Activated B cell treated with CpG ODN at 0.5 μM for 24 hours (primary cell): ENCODE measurements at places on chromosomes 3 and 15. TPM values are rescaled to one million over a fixed set of nuclear protein-coding genes. Genes with fewer than 3 reads are reported as not detected.

Gene FETUB
- total RNA-seq, result not detected in 2 replicates

Gene PLSCR5
- total RNA-seq, result not detected in 2 replicates

Gene ABHD17C
- 2.4 and 2.5 TPM in 2 replicates for total RNA-seq

Gene XCR1
- not detected in 2 replicates for total RNA-seq

Gene CKMT1A
- not detected in 2 replicates for total RNA-seq

Gene NR2F2
- not detected in 2 replicates for total RNA-seq

Gene PCYT1A
- 54.6 and 58.8 TPM in 2 replicates for total RNA-seq

DNA sequence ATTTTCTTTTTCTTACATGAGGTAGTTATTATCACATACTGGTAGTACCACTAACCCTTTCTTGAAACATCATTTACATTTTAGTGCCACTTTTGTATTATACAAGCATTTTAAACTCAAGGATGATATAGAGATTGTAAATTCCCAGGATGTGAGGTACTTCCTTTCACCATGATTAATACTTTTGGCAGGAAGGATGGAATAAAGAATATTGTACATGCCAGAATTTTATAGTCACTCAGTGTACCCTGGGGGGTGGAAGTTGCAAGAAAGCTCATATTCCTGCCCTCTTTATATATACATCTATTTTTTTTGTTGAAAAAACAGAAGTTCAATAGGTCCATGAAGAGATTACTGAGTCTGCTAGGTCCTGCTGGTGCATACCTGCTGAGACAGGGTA, 141.0 kb upstream of the PLSCR5 start:
- no peak overlapping the region for H3K4me3 ChIP-seq
- no peaks in the 10 kb centered on the region for H3K27me3 ChIP-seq
- H3K4me1 ChIP-seq, result no peaks in the 10 kb centered on the region
- no peak for DNase-seq
- H3K36me3 ChIP-seq, result no peaks in the 10 kb centered on the region

GRCh38 chr3:128486205-128486628, 6.8 kb downstream of the GATA2 start:
- H3K36me3 ChIP-seq, result no peaks in the 10 kb centered on the region
- peak overlapping the region; percentile 16 for H3K4me3 ChIP-seq
- peaks cover 64% of the 10 kb centered on the region for H3K27me3 ChIP-seq
- no peak overlapping the region for H3K27ac ChIP-seq
- H3K4me1 ChIP-seq, result peaks cover 48% of the 10 kb centered on the region

DNA sequence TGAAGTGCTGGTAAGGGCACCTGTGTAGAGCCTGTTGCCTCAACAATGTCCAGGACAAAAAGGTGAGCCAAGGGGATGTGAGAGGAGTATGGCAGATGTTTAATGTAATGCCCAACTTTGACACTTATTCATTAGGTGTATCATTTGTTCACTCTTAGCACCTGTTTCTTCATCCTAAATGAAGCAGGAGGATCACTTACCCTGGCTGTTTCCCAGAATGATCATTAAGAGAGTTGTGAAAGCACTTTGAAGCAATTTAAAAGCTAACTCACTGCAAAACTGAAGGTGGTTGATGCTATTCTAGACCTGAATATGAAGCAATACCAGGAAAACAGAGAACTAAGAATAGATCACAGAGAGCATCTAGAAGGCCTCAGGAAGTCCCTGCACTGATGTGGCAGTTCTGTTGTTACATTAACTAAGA, 3.4 kb upstream of the HHLA2 start:
- H3K27ac ChIP-seq, result peak overlapping the region; percentile 41
- peaks cover 51% of the 10 kb centered on the region for H3K4me1 ChIP-seq
- H3K27me3 ChIP-seq, result no peaks in the 10 kb centered on the region
- DNase-seq, result no peak
- peak overlapping the region; percentile 19 for H3K4me3 ChIP-seq
- no peaks in the 10 kb centered on the region for H3K36me3 ChIP-seq

DNA sequence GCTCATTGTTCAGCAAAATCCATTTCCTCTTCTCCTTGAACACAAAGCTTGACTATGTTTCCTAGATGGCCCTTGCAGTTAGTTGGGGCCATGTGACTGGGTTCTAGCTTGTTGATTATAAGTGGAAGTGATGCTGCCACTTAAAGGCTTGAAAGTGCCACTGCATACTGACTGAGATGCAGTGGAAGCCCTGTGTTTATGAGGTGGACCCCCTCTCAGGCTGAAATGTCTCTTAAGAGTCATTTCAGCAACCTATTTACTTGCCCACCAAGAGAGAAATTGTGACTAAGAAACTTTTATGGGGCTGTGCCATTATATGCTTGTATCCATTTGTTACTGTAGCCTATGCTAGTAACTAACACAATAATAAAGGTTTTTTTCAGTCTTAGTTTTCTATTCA, 8.4 kb upstream of the ANP32A start:
- H3K36me3 ChIP-seq, result no peaks in the 10 kb centered on the region
- H3K27me3 ChIP-seq, result peaks cover 4% of the 10 kb centered on the region
- no peak overlapping the region for H3K4me3 ChIP-seq

DNA sequence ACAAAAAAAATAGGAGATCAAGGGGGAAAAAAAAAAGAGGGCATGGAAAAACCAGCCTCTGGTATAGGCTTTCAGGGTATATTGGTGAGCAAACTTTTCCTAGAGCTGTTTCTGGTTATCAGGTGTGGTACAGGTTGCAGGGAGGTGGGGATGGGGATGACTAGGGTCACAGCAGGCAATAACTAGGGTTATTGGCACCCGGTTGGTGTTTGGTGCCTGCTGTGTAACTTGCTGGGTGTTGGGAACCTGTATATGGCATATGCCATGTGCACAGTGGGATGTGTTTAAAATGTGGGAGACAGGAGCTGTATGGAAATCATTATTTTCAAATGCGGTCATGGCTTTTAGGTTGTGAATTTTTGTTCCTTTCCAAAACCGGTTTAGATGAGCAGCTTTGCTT, 119.2 kb downstream of the PTPRG start:
- H3K27me3 ChIP-seq, result no peaks in the 10 kb centered on the region
- H3K4me1 ChIP-seq, result no peaks in the 10 kb centered on the region
- H3K4me3 ChIP-seq, result no peak overlapping the region
- H3K27ac ChIP-seq, result no peak overlapping the region

DNA sequence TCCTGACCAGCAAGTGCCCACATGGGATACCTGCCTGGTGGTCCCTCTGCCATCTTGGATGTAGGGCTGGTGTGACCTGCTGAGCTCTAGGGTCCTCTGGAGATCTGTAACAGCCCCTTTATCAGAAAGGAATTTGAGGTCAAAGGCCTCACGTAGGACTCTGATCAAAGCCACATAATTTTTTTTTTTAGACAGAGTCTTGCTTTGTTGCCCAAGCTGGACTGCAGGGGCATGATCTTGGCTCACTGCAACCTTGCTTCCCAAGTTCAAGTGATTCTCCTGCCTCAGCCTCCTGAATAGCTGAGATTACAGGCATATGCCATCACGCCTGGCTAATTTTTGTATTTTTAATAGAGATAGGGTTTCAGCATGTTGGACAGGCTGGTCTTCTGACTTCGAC, 9.5 kb downstream of the ITGB5 start:
- H3K4me3 ChIP-seq, result no peak overlapping the region
- no peak overlapping the region for H3K27ac ChIP-seq
- peaks cover 35% of the 10 kb centered on the region for H3K27me3 ChIP-seq
- H3K4me1 ChIP-seq, result no peaks in the 10 kb centered on the region
